Activated CD8-positive, alpha-beta T cell treated with anti-CD3 and anti-CD28 coated beads for 36 hours (primary cell): ENCODE measurements at places on chromosomes 1 and 21. TPM values are rescaled to one million over a fixed set of nuclear protein-coding genes. Genes with fewer than 3 reads are reported as not detected.

Gene CD160
- total RNA-seq, result 13.6 TPM

Gene LIN28A
- total RNA-seq, result not detected

Gene ABCD3
- total RNA-seq, result 31.9 TPM

Gene SYCP1
- not detected for total RNA-seq

Gene KLHDC8A
- total RNA-seq, result not detected

Gene FABP3
- total RNA-seq, result not detected

DNA sequence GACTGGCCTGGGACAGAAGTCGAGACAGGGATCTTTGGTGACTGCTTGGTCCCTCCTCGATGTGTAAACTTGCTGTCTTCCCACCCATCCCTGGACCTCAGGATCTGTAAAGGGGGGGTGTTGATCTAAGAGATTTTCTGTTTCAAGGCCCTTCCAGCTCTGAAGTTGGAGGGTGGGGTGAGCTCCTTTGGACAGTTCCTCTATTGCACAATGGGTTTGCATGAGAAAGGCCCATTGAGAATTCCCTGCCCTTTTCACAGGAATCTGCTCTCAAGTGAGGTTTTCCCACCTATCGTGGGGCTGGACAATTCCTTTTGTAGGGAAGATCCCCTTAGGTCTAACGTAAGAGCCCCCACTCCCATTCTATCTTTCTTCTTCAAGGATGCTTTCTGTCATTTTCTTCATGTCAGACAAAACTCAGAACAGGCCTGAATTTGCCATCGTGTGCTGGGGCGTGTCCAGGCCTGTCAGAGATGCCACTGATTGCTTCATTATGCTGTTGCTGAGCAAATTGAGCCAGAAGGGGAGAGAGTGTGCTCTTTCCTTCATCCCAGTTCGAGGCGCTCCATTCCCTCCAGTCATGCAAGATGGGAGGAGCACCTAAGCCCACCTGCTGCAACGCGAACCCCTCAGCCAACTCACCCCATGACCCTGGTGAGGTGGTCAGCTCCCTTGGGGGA is 149.9 kb upstream of the IGSF21 start:
- DNase-seq, result no peak

GRCh38 chr1:206075786-206076755 is 23.1 kb downstream of the RHEX start:
- no peak for DNase-seq

GRCh38 chr1:186915555-186915954 is 86.8 kb downstream of the PLA2G4A start:
- no peak for DNase-seq

DNA sequence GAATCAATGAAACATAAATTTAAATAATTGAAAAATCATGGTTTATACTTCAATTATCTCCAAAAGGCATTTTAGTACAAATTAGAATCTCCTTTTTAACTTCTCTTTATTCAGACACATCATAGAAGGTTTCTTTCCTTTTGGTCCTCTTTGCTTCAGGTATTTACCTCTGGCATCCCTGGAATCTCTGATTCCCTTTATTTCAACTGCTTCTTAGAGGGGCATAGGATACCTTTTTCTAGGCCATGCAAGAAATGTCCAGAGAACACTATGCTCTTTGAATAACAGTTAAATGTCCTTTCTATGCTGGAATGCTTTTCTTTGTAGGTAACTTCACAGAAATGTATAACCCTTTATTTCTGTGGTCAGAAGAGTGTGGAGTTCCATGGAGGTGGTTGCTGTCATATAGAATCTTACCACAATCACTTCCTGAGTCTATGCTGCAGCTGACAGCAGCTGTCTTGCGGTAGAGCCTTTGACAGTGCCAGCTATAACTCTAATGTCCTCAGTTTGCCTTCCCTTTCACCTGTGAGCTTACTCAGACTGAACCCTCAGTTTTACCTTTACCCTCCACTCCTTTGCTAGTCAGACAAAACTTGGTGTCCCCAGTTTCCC is 8.6 kb downstream of the LAMC2 start:
- peak; percentile 69 for DNase-seq

DNA sequence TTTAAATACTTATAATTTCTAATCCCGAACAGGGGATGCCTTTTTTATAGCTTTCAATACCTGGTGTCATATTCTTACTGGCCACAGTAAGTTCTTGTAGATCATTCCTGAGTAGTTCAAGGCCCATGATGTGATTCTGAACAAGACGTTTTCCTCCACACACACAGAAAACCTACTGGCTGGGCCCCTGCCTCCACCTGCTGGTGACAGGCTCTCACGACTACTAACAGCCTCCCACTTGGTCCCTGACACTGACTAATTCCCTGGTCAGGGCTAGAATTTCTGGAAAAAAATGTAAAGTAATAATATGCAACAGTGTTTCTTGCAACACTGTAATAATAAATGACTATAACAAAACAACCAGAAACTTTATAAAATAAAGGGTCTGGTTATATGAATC is 50.4 kb upstream of the RIPK4 start:
- peak; percentile 51 for DNase-seq

DNA sequence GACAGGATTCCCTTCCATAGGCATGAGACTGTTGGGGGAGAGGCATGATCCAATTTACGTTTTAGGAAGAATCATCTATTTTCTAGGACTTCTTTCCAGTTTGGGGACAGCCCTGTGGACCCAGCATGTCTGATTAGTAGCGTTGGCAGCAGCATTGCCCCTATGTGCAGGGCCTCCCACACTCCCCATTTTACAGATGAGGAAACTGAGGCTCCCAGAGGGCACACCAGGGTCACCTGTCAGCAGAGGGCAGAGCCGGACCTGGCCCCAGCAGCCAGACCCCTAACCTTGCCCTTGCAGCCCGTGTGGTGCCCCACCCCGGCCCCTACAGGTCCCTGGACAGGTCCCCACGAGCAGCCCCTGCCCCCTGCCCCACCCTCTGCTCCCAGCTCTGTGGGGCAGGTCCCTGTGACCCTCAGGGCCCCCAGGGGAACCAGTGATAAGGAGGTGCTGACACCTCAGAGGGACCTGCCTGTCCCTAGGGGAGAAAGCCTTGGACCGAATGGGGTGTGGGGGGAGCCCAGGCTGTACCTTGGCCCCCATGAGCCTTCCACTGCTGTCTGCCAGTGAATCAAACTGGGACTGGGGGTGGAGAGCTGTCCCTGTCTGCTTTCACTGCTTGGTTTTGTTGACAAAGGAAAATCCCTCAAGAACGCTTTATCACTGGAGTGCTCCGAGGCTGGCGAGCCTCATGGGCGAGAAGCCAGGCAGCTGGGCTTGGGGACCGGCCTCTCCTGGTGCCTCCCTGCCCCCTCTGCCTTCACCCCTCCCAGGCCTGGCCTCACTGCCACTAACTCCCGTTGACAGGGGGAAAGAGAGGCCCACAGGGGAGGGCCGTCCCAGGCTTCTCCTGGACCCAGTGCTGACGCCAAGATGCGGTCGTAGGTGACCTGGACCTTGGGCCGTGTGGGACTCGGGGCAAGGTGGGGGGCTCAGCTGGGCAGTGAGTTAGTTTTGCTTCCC is 39.4 kb upstream of the CCDC27 start:
- DNase-seq, result no peak

DNA sequence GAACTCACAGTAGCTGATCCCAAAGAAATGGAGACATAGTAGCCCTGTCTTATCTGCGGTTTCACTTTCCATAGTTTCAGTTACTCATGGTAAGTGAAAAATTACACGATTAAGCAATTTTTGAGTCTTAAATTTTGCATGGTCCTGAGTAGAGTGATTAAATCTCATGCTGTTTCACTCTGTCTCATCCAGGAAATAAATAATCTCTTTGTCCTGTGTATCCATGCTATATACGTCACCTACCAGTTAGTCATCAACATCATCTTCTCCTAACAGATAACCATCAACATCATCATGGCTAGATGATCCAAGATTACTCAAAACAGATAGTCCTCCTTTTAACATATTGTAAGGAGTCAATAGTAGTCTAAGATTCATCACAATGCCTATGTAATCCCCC is 1589.3 kb downstream of the BRINP3 start:
- no peak for DNase-seq

DNA sequence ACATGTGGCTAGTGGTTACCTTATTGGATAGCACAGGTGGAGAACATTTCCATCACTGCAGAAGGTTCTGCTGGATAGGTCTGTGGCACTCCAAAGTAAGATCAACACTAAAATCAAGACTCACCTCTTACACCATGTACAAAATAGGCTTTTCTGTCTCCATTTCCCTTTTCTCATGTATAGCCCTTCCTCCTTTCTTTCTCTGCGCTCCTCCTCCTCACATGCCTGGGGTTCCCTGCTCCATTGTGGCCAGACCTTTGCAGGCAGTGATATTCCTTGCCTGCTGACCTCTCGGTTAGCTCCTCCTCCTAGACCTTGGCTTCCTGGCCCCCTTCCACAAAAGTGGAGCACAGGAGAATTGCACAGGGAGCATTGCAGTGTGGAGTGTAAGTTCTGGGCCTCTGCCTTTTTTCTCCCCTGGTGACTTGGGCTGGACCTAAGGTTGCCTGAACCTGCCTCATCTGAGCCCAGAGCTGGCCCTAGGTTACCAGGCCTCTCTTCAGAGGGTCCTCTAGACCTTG is 33.2 kb upstream of the RBM15 start:
- no peak for DNase-seq

DNA sequence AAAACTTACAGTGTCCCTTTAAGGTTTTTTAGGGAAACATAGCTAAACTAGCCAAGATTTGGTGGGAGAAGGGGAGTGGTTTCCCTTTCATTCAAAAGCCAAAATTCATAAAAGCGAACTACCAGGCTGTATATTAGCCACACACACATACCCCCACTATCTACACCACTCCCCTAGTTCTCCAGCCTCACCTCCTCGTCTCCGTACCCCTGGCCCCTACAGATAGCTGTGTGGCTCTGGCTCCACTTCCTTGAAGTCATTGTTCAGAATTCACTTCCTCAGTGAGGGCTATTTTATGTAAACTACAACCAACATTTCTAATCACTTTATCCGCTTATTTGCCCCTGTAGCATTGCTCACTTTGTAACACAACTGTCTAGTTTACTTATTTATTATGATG is 5.3 kb upstream of the DPH5 start:
- DNase-seq, result no peak

- no peak for DNase-seq
Measured at GRCh38 chr1:167156466-167156865, 62.6 kb downstream of the STYXL2 start.

GRCh38 chr1:154416471-154417337 is 11.6 kb downstream of the IL6R start:
- DNase-seq, result no peak
